ENCODE measurements at places on chromosomes 3 and 15. TPM values are rescaled to one million over a fixed set of nuclear protein-coding genes. Genes with fewer than 3 reads are reported as not detected.

DNA sequence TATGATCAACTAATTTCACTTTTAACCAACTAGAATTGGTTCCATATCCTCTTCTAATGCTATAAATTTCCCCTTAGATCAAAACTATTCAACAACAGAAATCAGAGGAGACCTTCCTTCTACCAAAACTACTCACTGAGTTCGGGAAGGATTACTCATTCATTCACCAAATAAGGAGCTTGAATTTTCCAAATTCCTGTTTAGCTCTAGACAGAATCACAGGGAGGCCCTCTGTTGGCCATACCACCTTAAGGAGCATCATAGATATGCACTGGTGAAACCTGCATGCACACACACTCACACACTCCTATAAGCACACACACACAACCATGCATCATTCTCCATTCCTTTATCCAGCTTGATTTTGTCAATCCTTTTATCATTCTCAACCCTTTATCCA lies 49.0 kb downstream of the SUCLG2 start:
- H3K27me3 ChIP-seq: no peaks in the 10 kb centered on the region
- no peak for DNase-seq
- H3K36me3 ChIP-seq: no peaks in the 10 kb centered on the region

- no peaks in the 10 kb centered on the region for H3K4me1 ChIP-seq
- H3K27ac ChIP-seq: no peak overlapping the region
- DNase-seq: no peak
- no peak overlapping the region for H3K4me3 ChIP-seq
- H3K27me3 ChIP-seq: no peaks in the 10 kb centered on the region
These were observed 367.2 kb upstream of the AGTR1 start for GRCh38 chr3:148330542-148330941.

GRCh38 chr3:134998855-134999254 lies 203.8 kb downstream of the EPHB1 start:
- no peaks in the 10 kb centered on the region for H3K36me3 ChIP-seq
- H3K4me1 ChIP-seq: no peaks in the 10 kb centered on the region
- H3K27me3 ChIP-seq: no peaks in the 10 kb centered on the region
- H3K4me3 ChIP-seq: no peak overlapping the region
- no peak overlapping the region for H3K27ac ChIP-seq

DNA sequence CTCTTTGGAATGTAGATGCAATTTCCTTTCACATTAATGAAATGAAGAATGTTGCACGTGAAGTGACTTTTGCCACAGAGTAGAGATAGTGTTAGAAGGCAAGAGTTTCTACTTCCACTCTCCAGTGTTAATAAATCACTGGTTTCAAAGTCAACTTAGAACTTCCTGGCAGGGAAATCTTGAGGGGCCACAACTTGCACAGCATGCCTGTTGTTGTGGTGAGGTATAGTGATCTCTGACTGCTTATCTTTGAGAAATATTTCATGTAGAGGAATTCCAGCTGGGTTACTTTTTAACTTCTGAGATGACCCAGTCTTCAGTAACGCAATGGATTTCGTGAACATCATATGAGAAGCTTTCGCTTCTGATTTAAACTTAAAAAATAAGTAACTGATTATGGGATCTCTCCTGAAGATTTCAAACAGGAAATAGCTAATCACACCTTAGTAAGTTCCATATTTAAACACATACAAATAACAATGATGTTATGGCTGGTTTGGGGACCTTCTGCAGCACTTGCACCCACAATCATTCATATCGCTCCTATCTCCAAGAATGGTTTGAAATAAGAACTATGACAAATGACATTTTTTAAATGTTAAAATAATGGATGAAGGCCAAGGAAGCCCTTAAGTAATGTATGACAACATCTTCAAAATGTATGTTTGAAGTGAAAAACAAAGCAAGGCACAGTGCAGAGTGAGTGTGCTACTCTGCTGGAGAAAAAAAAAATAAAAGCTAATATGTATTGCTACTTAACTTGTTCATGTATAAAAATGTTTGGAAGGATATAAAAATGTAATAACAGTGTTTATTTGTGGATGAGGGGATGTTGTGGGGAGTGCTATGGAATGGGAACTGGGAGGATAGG lies 726.5 kb upstream of the NECTIN3 start:
- no peaks in the 10 kb centered on the region for H3K36me3 ChIP-seq
- no peak for DNase-seq
- H3K4me3 ChIP-seq: no peak overlapping the region
- no peaks in the 10 kb centered on the region for H3K27me3 ChIP-seq
- no peak overlapping the region for H3K27ac ChIP-seq
- H3K4me1 ChIP-seq: no peaks in the 10 kb centered on the region

DNA sequence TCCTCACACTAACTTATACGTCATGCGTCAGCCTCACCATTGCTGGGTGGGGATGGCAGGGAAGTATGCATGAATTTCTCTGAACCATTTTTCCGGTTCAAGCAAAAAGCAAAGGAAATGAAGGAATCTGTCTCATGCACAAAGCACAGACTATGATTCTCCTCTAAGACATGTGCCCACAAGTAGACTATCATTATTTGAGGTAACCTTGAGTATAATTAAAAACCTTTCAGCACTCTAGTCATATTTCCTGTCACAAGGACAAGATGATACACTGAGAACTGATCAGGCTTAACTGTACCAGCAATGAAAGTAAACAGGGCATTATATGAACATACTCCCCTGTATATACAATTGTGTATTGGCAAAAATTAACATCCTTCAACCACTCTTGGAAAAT lies 56.7 kb upstream of the TSC22D2 start:
- H3K27ac ChIP-seq: no peak overlapping the region
- H3K36me3 ChIP-seq: no peaks in the 10 kb centered on the region
- H3K27me3 ChIP-seq: no peaks in the 10 kb centered on the region
- H3K4me1 ChIP-seq: peaks cover 45% of the 10 kb centered on the region
- DNase-seq: no peak
- H3K4me3 ChIP-seq: no peak overlapping the region

Gene KCNAB1
- 2.3 TPM for total RNA-seq

Gene TMEM41A
- 10.2 TPM for total RNA-seq

Gene SORD
- total RNA-seq: 13.0 TPM

Gene MAPKAPK3
- total RNA-seq: 417 TPM
